8988T (cell line): ENCODE measurements at places on chromosomes 7 and 10.

GRCh38 chr7:54349229-54349628 is 192.9 kb upstream of the VSTM2A start:
- no peak for DNase-seq

DNA sequence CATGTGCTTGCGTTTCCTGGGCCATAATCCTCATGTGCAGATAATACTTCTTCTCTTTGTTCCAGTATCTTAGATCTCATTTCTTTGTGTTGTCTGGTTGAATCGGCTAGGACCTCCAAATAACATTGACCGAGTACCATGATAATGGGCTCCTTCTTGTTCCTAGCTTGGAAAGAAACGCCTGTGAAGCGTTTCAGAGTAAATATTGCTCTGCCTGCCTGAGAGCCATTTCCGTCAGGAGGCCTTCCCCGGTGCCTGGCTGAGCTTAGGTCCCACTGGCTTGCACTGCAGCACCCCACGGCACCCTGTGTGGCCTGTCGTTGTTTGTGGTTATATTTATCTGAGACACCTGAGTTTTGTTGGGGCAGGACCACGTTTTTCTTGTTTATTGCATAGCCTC is 17.7 kb downstream of the FOXK1 start:
- DNase-seq: no peak

DNA sequence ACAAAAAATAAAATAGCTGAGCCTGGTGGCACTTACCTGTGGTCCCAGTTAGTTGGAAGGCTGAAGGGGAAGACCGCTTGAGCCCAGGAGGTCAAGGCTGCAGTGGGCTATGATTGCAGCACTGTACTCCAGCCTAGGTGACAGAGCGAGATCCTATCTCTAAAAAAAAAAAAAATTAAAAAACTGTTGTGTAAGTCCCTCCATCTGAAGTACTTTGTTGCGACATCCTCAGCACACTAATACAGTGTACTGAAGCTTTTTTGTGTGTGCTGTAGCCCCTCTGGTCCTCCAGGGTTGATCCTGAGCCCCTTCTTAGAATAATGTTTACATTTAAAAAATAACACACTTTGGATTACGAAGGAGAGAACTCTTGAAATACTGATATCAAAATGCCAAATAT is 71.3 kb downstream of the PFKFB3 start:
- DNase-seq: no peak

DNA sequence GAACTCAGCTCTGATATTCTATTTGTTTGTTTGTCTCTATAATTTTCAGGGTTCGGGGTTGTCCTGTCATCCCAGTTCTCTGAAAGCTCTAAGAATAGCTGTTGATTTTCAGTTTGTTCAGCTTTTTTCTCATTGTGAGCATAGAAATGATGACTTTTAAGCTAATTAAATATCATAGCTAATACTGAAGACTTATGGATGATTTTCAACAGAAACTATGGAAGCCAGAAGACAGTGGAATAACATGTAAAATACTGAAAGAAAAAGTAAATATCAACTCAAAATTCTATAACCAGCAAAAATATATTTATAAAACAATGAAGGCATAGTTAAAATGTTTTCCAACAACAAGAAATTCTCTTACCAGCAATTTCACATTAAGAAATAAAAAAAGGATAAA is 96.4 kb upstream of the ETV1 start:
- no peak for DNase-seq

GRCh38 chr7:154986200-154986945 is 16.6 kb downstream of the PAXIP1 start:
- no peak for DNase-seq

GRCh38 chr10:97411406-97411805 is 10.3 kb upstream of the RRP12 start:
- DNase-seq: no peak

GRCh38 chr7:131778601-131779000 is 222.2 kb upstream of the PODXL start:
- DNase-seq: no peak

DNA sequence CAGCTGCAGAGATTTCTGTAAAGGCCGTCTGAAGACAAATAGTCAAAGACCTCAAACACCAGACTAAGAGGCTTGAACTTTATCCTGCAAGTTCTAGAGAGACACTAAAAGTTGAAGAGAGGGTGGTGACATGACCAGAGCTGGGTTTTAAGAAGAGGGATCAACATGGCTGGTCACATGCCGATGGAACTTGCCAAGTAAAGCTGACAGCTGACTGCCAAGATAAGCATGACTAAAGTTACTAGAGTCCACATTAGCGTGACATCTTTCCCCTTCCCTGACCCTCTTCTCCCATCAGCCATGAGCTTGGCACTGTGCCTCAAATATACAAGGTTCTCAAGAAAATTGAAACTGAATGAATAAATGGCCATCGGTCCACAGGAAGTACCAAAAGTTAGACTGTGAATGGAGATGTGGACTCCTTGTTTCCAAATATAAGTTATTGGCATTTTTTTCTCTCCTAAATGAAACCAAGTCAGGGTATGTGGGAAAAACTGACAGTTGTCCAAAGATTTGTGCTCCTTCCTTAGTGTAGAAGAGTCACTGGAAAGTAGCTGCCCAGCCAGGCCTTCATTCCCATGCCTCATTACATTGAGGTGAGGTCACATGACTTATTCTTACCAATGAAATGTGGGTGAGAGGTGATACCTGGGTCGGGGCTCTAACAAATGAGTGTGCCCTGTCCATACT is 24.5 kb downstream of the XPNPEP1 start:
- DNase-seq: no peak

DNA sequence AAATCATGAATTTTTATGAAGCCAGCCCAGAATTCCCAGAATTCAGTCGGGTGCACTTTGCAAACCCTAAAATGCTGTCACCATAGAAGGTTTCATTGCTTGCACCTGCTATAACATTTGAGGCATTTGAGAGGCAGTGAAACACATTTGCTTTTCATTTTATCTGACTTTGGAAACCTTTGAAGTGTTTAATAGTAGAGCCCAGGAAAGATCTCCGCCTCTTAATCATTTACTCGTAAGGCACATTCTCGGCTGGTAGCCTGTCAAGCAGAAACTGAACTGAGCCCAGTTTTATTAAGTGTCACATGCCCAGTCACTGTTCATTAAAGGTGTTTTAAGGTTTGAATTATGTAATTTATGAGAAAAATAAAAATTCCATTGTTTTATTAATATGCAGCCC is 247.6 kb downstream of the EMX2 start:
- no peak for DNase-seq

- DNase-seq: no peak
Measured at GRCh38 chr7:85567983-85568382, 381.1 kb upstream of the SEMA3D start.

DNA sequence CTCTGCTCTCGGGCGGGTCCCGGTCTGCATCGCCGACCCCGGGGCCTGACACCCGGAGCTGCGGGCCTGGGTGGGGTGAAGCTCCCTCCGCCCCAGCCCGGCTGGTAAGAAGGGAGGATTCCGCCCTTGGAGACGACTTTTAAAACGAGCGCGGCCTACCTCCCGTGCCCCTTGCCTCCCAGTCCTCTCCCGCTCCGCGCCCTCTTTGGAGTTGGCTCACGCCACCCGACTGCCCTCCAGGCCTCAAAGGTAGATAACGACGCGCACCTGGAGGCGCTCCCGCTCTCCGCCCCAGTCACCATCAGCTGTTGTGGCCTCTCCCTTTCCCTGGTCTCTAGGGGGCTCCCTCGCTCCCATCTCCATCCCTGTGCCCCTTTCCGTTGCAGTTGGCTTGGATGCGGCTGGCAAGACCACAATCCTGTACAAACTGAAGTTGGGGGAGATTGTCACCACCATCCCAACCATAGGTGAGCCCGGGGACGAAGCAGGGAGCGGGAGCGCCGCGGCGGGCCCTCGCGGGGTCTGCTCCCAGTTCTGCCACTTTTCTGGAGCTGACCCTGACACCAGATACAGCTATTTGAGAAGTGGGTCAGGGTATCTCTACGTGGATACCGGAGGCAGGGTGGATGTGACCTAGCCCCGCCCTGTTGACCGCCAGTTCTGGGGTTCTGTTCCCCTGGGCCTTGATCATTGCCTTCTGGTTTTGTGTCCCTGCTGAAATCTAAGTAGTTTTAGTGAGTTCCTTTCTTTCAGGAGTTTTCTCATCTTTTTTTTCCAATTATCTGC is 679 bp downstream of the ARF5 start:
- DNase-seq: peak; percentile 78
